ENCODE measurements at places on chromosomes 13 and 19.

DNA sequence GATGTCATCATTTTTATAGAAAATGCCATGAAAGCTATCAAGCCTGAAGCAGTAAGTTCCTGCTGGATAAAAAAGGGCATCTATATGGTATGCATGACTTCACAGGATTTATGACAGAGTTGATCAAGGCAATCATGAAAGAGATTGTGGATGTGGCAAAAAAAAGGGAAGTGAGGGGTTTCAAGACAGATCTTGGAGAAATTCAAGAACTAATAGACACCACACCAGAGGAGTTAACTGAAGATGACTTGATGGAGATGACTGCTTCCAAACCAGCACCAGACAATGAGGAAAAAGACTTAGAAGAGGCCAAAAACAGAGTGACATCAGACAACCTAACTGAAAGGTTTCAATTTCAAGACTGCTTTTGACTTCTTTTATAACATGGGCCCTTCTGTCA, 691.1 kb upstream of the SLC10A2 start:
- DNase-seq: no peak

DNA sequence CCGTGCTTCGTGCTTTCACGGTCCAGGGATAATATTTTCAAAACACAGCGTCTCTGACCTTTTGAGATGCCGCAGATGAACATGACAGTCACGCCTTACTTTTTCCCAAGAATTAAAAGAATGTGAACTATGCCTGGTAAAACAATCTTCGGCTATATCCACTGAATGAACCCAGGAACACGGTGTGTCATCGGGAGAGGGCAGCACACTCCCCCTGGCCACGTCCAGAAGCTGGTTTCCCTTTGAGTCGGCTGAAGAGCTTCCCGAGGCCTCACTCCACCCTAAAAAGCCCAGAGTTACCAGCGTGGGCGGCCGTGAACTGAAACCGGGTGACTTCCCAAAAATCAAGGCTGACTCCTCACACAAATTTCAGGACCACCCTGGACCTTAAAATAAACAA, 22.9 kb upstream of the SHISA2 start:
- DNase-seq: no peak

GRCh38 chr13:24348797-24349515, 39.6 kb downstream of the C1QTNF9 start:
- no peak for DNase-seq

- peak; percentile 99 for DNase-seq
Measured at GRCh38 chr19:53867225-53868090, at the start of gene MYADM. Gene MYADM (plus strand): TSS chr19:53867883. CDS start chr19:53873530, 5,647 bp downstream.

DNA sequence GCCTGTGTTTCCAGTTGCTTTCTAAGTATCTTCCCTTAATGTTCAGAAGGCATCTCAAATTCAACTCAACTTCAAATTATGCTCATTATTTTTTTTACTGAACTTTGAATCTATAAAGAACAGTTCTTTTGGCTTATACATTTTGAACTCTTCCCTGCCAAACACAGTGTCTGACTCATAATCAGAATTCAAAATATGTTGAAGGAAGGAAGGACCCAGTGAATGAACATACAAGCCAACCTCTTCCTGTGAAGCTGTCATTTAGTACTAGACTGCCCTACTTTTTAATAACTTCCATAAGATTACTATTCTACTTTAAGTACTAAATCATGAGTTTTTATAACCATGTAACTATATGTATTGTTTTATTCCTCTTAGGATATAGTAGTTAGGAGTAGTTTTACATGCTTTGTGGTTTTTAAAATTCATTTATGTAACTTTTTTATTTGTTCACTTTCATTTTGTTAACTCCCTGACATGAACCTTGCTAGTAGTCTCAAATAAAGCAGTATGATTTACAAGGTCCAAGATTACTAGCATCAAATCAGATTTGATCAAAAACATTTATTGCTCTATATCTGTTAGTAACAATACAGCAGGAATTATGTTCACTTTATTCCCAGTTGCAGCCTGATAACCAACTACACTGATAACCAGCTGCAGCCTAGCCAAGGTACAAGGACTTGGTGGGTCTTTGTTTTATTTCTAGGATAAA, 6.4 kb downstream of the NUDT15 start:
- no peak for DNase-seq

DNA sequence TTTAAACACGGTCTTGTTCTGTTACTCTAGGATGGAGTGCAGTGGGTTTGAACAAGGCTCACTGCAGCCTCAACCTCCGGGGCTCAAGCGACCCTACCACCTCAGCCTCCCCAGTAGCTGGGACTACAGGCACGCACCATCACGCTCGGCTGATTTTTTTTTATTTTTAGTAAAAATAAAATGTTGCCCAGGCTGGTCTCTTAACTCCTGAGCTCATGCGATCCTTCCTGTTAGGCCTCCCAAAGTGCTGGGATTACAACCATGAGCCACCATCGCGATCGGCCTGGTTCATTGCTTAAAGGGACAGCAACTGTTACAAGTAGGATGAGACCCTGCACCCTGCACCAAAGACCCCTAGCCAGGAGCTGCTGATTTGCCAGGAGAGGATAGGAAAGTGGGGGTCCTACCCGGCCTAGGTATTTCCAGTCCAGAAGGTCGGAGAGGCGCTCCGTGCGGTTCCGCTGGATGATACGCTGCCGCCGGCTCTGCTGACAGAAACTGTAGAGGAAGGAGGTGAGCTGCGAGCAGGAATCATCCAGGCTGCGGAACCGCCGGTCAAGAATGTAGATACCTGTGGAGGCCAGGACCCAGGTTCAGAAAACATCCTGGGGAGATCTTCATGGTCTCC, 5.1 kb downstream of the FTL start:
- DNase-seq: no peak

GRCh38 chr13:111225810-111226546, 94.5 kb upstream of the TEX29 start:
- DNase-seq: no peak

- no peak for DNase-seq
Measured at GRCh38 chr13:110759710-110760109, 46.2 kb downstream of the ING1 start.

GRCh38 chr13:79528759-79529191, 47.8 kb downstream of the NDFIP2 start:
- no peak for DNase-seq

- DNase-seq: no peak
Measured at GRCh38 chr19:48635966-48636858, 967 bp downstream of the DBP start.

GRCh38 chr13:110391273-110391672, 84.2 kb downstream of the COL4A2 start:
- DNase-seq: no peak

DNA sequence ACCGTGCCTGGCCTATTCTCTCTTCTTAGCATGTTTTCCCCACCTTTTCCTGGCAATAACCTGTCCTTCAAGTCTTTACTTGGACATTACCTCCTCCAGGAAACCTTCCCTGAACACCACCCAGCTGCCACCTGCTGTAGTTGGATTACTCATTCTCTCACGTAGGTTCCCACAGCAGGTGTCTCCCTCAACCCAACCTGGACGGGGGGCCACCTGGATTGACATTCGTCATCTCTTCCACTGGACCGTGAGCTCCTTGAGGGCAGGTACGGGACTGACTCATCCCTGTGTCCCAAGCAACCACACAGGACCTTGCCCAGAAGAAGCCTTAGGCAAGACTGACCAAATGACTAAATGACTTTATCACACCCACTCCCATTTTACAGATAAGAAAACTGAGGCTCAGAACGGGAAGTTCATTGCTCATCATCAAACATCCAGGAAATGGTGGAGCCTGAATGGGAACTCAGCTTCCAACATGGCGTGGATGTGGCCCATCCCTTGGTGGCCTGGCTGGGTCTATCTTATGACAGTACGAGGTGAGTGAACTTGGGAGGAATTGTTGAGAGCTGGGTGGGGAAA, 3.5 kb upstream of the KLK6 start:
- DNase-seq: no peak

DNA sequence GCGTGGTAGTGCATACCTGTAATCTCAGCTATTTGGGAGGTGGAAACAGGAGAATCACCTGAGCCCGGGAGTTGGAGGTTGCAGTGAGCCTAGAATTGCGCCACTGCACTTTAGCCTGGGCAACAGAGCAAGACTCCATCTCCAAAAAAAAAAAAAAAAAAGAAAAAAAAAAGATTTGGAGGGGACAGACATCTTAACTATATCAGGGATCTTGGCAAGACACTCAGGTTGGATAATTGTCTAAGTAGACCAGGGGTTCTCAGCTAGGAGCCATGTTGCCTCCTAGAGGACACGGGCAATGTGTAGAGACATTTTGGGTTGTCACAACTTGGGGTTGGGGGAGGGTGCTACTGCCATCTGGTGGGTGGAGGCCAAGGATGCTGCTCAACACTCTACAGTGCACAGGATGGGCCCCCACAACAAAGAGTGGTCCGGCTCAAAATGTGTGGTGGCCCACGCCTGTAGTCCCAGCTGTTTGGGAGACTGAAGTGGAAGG, 1.9 kb upstream of the ZNF580 start:
- no peak for DNase-seq

DNA sequence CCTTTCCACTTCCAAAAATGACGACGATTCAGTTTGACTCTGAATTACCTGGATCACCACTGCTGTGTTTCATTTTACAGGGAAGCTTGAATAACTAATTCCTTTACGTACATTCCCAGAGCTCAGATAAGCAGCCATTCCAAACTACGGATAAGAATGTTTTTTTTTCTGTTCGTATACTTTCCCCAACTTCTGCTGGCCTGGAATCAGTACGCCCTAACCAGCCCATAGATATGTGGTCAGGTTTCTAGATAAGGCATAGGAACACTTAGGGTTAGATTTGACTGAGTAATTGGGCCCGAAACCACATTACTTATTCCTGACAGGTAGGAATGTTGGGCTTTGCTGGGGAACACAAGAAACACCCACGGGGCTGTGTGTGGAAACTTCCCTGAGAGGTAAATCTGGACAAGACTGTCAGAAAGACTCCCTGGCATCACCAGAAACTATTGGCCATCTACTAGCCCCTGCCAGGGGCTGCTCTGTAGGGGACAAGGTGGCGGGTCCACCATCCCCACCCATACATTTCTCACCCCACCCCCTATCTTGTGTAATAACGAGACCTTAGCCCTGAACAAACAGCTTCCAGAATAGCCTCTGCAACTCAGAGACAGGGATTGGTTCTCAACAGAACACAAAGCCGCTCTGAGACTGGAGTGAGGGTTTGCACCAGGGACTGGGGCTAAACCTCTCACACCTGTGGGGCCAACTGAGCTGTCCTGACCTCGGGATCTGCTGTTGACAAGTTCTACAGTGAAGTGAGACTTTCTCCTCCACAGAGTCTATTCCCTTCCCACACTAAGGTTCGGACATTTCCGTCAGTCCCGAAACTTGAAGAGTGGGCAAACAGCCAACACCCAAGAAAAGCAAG, 15.6 kb downstream of the RHPN2 start:
- DNase-seq: no peak

DNA sequence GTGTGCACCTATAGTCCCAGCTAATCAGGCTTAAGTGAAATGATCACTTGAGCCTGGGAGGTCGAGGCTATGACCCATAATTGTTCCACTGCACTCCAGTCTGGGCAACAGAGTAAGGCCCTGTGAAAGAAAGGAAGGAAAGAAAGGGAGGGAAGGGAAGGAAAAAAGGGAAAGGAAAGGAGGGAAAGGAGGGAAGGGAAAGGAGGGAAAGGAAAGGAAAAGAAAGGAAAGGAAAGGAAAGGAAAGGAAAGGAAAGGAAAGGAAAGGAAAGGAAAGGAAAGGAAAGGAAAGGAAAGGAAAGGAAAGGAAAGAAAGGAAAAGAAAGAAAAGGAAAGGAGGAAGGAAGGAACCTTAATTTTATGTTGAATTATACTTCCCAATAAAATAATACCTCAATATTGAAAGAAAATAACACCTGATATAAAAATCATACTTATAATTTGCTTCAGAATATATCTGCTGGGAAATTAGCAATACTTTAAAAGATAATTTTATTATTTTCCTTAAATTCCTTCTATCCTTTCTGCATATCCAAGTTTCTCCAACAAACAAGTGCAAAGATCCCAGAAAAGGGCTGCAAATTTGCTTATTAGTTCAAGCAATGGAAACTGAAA, 177.3 kb downstream of the KLF12 start:
- no peak for DNase-seq

DNA sequence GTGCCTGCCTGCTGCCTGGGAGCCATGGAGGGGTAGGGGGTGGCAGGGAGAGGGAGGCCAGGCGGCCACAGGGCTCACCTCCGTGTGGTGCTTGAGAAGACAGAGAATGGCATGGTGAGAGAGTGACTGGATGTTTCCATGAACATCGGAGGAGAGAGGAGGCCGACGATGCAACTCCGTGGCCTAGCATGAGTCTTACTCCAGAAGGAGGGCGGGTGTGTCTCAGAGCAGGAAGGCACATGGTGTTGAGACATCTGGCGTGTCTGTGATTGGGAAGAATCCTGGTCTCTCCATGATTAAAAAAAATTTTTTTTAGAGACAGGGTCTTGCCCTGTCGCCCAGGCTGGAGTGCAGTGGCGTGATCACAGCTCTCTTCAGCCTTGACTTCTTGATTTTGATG, 5.1 kb downstream of the IRGC start:
- no peak for DNase-seq

- no peak for DNase-seq
Measured at GRCh38 chr13:74667656-74668203, 533.5 kb upstream of the KLF12 start.

DNA sequence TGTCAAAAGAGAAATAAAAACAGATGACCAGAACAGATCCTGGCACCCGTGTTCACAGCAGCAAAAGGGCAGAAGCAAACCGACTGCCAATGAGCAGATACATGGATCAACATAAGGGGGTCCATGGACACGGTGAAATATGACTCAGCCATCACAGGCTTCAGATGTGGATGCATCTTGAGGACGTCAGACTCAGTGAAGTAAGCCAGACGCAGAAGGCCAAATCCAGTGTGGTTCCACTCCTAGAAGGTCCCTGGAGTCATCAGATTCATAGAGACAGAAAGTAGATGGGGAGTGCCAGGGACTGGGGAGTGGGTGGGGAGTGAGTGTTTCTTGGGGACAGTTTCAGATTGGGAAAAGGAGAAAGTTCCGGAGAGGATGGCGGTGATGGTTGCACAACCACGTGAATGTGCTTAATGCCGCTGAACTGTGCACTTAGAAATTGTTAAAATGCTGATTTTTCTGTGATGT, 28.8 kb upstream of the SEMA6B start:
- DNase-seq: no peak

GRCh38 chr19:34713262-34713637, 20.8 kb upstream of the ZNF181 start:
- DNase-seq: no peak

- DNase-seq: no peak
Measured at GRCh38 chr19:28074773-28075172, 1138.2 kb downstream of the UQCRFS1 start.

DNA sequence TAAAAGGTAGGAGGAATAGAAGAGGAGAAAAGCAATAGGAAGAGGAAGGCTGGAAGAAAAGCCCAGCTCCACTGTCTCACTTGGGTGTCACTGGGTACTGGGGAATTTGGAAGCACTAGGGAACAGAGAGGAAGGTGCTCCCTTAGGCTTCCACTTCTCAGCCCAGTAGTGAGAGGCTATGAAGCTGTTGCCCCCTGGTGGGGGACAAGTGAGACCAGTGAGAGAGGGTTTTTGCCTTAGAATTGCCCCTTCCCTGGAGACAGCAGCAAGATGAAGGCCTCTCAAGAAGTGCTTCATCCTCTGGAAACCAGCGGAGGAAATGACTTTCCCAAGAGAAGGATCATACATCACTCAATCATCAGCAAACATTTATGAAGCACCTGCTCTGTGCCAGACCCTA, 4.7 kb upstream of the ZNF606 start:
- no peak for DNase-seq
